NCI-H510A treated with DMSO at 0.1 percent for 48 hours (cell line): ENCODE measurements at places on chromosomes 5 and 9.

DNA sequence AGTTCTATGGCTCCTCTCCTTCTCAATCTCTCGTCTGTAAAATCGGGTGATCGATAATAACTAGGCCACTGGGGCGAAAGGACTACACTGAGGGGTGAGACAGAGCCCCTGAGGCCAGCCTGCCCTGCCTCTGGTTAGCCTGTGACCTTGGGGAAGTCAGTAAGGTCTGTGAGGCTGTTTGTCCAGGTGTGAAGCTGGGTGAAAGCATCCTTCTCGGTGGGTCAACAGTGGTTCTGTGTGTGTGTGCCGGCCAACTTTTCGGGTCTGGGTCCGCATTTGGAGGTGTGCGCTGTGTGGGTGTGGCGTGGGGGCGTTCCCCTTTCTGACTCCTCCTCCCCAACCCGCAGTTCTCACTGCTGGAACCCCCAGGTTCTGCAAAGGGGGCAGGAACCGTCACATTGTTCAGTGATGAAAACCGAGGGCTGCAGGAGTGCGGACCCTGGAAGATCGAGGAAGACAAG is 5.0 kb upstream of the RNF44 start:
- DNase-seq = no peak

DNA sequence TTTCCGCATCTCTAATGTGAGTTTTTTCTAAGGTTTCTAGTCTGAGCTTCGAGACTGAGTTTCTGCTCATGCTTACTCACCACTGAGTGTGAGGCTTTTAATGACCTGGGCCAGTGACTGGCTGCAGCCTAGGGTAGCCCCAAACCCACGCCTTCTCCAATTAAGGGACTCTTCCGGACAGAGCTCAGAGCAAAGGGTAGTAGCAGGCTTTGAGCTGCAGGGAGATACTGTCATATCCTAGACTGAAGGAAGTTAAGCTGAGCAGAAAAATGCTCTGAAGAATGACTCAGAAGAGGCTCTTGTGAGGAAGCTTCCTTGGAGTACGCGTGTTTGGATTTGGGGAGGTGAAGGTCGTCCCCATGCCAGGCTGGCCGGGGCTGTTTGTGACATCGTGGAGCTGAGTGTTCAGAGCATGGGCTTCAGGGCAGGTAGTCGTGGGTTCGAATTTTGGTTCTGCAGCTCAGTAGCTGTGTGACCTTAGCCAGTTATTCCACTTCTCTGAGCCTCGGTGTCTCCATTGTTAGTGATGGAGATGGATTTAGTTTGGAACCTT is 3.5 kb downstream of the USP20 start:
- DNase-seq = no peak

- no peak for DNase-seq
Measured at GRCh38 chr5:25029004-25029403, 384.2 kb upstream of the CDH10 start.

DNA sequence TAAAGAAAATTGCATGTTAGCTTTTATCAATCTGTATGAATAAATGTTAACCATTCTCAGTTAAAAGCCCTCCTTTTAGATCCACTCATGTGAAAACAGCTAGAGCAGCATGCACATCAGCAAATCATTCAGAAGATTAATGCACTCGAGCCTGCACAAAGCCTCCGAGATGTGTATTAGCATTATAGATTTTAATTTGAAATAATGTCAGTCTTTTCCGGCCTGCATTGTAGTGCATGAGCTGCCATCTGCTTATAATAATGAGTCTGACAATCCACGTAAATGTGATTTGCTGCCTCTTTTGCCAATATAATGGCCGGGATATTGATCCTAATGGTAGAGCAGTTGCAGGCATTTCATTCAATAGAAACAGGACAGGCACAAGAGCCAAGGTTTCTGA is 585.1 kb downstream of the IRX1 start:
- no peak for DNase-seq

GRCh38 chr5:40172721-40173120 is 507.0 kb upstream of the PTGER4 start:
- no peak for DNase-seq

DNA sequence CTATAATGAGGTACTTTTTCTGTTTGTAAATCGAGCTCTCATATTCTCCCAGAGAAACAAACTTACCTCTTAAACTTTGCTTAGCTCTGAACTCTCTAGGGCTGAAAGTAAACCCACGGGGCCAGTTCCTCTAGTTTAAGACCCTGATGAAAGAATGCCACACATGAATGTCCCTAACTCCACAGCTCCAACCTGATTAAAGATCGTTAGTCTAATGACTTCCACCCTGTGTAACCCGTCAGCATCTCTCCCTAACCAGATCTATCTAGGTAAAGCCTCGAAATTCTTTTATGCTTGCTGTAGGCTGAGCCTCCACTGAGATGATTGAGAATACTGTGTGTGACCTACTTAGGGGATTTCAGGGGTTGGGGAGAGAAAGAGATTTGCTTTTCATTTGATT is 27.0 kb downstream of the ADRA1B start:
- no peak for DNase-seq

DNA sequence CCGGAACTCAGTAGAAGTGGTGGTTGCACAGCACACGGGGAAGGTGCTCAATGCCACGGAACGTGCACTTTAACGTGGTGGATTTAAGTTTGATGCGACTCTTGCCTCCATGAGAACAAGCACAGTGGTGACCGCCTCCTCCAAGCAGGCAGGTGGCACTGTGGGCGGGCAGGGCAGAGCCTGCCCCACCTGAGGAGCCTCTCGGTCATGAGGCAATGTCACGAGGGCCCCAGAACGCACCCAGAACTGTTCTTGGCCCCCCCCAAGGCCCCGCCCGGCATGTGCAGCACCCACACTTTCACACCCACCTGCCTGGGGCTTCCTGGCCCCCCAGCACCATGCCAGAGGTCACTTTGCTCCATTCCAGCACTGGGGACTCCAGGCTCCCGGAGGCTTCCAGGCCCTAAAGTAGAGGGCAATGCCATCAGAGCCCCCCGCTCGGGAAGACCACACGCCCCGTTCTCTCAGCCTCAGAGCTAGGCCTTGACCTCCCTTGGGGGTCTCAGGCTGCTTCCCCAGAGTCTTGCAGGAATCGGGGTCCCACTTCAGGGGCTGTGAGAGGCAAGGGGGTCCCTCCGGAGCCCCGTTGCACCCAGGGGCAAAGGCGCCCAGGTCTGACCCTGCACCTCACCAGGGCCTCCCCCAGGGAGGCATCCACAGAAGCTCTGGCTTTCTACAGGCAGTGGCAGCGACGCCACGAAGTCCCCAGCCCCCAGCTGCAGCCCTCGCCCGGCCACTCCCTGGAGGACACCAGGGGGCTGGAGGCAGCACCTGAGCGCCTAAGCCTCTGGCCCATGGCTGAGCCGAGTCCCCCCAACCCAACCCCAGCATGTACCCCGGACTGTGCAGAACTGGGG is 14.0 kb downstream of the CCDC187 start:
- DNase-seq = no peak

GRCh38 chr5:148853868-148854267 is 27.5 kb downstream of the ADRB2 start:
- no peak for DNase-seq

DNA sequence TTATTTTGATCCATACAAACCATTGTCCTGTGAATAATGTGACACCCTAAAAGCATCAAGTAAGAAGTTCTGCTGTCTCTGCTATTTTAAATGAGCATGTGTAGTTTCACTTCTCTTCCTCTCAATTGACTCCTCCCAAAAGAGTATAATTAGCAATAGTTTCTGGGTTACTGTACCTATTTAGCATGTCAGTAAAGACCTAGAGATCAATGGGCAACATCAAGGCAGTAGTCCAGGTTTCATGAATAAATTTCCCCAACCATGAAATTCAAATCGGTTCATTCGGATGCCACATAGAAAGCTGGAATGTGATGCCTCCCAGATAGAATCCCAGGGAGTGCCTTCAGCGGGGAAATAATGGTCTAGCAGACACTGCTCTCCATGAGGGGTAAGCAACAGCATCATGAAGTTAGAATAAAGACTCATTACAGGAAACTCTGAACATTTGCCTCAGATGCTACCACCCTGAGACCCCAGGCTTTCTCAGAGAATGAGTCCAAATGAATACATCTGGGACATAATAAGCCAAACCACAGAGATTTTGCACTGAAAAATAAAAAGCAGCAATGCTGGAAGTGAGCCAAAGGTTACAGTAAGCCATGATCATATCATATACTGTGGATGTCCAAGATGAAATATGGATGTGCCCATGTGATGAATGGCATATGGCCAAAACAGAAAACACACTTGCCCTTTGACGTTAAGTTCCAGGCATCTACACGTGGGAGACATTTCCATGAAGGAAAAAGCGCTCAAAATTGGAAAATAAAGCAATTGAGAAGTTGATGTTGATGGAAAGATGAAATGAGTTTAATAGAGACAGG is 1107.0 kb upstream of the SEMA6A start:
- DNase-seq = no peak

GRCh38 chr5:89397096-89397495 is 514.1 kb upstream of the MEF2C start:
- no peak for DNase-seq

DNA sequence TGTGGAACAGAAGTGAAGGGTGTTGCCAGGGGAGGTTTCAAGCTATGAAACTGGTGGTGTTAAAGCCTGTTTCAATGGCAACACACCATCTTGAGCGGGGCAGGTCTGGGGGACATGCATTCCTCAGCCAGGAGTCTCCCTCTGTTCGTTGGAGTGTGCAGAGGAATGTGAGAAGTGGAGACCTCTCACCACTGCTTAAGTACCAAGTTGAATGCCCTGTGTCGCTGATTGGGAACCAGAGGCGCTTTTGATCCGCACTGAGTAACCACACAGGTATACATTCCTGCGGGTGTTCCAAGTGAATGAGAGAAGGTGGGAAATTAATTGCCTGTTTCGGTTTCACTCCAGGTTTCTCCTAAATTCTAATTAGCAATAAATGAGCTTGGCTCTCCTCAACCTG is 99.4 kb downstream of the LIX1 start:
- DNase-seq = no peak

DNA sequence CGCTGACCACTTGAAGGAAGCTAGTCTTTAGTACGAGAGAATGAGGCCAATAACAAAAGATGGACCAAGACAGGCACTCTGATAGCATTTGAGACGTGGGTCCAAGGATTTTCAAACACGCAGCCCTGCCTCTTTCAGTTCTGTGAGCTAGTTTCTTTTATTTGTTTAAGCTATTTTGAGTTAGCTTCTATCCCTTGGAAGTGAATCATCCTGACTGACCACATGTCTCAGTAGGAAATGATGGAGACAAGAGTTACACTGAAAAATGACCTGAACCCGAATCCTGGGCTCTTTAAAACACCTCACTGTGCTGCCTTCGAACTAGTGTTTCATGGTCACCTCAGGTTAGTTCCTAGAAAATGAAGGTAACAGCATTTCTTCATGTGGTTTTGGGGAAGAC is 9.9 kb downstream of the TEK start:
- DNase-seq = no peak

GRCh38 chr5:14022971-14023370 is 78.5 kb upstream of the DNAH5 start:
- no peak for DNase-seq

- DNase-seq = no peak
Measured at GRCh38 chr5:138873466-138874221, 1.5 kb downstream of the LRRTM2 start.

- DNase-seq = no peak
Measured at GRCh38 chr5:35954175-35954574, 15.8 kb upstream of the CAPSL start.
